ENCODE measurements at places on chromosomes 4 and X.

DNA sequence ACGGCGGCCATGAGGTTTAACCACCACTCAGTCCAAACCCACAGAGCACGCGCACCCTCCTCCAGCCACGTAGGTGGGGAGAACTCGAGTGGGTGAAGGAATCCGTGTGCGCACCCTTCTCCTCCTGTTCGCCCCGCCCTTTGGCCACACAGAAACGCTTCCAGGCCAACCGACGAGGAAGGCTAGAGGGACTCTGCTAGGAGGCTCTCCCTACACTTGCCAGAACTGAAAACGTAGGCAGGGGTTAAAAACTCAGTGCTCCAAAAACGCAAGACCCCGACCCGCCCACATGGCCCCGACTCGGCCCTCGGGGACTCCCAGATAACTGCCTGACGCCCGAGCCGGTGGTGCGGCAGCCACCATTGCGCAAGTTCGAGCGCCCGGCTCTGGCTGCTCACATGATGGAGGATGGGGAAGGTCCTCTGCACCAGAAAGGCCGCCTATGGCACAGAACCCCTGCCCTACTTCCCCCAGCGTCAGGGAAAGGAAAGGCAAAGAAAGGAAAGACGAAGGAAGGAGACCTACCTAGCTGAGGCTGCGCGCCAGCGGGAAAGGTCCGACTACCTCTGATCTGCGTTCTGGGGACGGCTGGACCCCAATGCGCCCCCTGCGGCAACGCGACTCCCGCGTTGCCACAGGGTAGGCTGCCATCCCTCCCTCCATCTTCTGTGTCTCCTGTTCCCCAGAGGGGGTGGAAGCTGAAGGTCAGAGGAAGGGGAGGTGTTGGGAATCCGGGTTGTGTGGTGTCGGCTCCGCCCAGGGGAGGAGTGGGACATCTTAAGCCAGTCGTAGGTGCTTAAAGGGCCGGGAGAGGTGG lies 201.9 kb upstream of the AGTR2 start:
- DNase-seq: no peak

DNA sequence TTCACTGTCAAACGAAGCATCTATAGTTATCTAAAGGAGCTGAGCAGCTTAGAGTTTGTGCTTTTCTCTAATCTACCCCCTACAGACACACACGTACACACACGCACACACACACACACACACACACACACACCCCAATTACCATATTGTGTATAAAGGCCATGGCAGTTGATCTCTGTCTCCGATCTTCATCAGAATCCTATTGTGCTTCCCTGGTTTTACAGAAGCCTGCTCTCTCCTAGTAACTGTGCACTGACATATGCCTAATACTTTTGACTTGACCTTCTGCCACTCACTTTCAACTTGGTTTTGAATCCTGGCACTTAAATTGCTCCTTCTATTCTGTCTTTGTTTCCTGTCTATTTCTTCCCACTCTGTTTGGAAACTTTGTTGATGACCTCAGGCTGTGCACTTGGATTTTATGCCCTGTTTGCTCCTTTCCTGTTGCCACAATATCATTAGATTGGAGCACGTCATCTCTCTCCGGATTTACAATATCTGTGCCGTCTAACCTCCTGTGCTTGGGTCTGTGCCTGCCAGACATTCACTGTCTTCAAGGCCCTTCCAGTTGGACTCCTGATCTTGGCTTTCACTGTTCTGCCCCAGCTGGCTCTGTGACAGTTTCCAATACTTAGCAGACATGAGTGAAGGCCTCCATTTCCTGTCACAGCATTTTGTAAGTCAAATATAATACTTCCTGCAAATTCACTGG lies 928.1 kb downstream of the FAT4 start:
- no peak for DNase-seq

- no peak for DNase-seq
Measured at GRCh38 chr4:2259036-2259540, 2.8 kb downstream of the MXD4 start.

- no peak for DNase-seq
Measured at GRCh38 chr4:2599304-2599654, 62.8 kb downstream of the FAM193A start.

GRCh38 chr4:24810871-24811631 lies 15.7 kb downstream of the SOD3 start:
- no peak for DNase-seq

Measured in stimulated activated CD8-positive, alpha-beta memory T cell treated with anti-CD3 and anti-CD28 coated beads, Interleukin-7, amount 100 ng/mL, for 24 hours (primary cell).